ENCODE measurements at places on chromosomes 7 and 10.

- no peak for DNase-seq
Observed at GRCh38 chr7:155846156-155846555, 33.9 kb upstream of the SHH start.

- DNase-seq, result no peak
Observed at GRCh38 chr7:28503396-28503795, 91.1 kb downstream of the CREB5 start.

GRCh38 chr10:110865186-110865808, 6.4 kb upstream of the PDCD4 start:
- no peak for DNase-seq

DNA sequence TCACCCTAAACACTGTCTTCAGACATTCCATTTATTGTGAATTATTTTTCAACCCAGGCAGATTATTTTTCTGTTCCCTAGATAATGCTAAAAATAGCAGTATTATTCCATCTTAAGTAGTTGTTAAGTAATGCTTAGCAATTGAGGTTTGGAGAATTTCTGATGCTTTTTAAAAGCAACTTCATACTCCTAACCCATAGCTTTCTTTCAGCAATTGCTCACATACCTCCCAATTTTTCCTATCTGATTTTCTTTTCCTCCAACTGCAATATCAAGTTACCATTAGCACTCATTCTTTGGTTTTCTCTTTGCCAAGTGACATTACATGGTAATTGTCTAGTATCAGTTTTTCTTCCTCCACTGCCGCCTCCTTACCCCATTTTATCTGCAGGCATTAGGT, 104.7 kb downstream of the GPR85 start:
- DNase-seq, result no peak

DNA sequence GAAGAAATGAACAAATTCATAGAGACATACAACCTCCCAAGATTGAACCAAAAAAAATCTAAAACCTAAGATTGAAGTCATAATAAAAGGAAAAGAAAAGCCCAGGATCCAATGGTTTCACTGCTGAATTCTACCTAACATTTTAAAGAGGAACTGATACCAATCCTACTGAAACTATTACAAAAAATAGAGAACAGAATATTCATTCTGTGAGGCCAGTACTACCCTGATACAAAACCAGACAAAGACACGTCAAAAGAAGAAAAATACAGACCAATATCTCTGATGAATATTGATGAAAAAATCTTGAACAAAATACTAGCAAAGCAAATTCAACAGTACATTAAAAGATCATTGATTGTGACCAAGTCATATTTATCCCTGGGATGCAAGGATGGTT, 128.5 kb upstream of the STEAP1 start:
- DNase-seq, result no peak

DNA sequence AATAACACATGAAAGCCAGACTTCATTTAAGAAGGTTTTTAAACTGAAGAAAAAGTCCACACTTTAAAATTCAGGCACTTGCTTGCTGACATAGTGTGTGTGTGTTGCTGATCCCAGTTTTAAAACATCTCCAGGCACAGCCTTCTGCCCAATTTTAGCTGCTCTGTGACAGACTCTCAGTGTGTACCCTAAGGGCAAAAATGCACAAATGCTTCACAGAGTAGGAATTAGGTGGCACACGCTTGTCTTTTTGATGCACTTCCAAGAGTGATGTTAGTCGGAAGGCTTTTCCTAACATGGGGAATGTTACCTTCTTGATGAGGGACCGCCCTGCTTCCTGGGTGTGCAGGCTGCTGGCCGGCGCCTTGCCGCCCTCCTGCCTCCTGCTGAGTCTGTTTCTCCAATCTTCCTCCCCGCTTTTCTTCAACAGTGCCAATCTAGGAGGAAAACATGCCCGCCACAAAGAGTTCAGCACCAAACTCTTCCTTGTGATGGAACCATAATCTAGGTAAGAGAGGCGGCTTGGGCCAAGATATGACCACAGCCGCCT, 122.3 kb downstream of the SVIL start:
- DNase-seq, result no peak

DNA sequence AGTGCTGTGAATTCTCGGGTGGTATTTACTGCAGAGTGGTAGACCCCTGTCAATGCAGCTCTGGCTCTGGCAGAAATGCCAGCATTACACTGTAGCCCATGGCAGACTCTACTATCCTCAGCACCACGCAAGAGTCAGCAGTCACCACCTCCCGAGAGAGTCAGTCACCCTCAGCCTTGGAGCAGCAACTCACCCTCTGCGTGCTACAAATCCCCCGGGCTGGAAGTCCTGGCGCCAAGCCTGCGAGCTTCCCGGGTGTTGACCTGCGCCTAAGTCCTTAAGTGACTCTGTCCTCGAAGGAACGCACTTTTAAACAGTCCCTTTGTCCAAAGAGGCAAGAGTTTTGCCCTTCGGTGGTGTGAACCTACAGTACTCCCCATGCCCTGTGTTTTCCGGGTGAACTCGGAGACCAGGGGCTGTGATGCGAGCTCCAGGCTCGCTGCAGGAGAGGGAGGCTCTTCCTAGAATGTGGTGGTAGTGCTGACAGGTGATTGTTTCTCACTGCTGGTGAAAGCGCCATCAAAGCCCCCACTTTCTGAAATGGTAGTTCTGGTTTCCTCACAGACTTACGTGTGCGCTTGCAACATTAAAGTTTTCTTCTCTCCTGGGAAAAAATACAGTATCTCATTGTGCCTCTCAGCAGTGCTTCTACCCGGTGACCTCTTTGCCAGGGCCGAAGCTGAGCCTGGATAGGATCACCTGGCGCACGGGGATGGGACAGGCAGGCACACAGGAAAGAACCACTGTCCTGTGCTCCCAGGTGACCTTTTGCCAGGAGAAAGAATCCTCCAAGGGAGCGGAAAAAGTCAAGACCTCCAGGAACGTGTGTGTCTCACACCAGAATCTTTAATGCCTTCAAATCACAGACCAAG, 33.1 kb upstream of the MBL2 start:
- no peak for DNase-seq

GRCh38 chr7:27361522-27361921, 118.9 kb downstream of the EVX1 start:
- DNase-seq, result no peak
